Left cardiac atrium (tissue), 4 donors: ENCODE measurements at places on chromosomes 12 and 14.

DNA sequence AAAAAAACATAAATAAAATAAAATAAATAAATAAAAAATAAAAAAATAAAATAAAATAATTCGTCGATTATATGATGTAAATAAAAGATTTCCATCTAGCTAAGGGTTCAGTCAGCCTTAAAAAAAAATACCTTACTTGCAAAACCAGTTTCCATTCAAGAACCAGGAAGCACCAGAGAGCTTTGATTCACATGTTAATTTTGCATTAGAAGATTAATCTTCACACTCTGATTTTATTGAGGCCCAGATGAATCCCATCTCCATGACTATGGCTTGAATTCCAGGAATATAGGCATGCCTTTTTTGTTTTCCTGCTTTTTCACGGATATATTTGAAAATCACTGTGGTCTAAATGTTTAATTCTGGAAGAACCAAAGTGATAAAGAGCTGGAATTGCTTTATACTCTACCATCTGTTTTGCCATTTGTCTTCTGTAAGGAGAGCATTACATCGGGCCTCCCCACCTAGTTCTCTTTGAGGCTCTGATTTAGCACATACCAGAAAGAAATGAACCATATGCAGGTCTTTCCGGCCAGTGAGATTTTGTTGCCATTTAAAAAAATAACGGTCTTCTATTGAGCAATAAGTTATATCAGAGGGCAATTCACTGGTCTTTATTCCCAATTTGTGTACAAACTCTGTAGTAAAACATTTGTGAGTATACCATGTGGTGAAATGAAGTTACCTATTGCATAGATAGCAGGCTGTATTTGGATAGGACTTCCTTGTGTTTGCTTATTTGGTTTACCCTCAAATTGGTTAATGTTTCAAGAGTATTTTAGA, 175.5 kb downstream of the AEBP2 start:
- DNase-seq = no peak

GRCh38 chr14:70601162-70601561, 707 bp upstream of the MED6 start:
- no peak for DNase-seq

GRCh38 chr12:122006186-122006926, 15.3 kb upstream of the BCL7A start:
- DNase-seq = no peak

GRCh38 chr14:92280554-92281262, 42.3 kb upstream of the SLC24A4 start:
- DNase-seq = no peak

- DNase-seq = no peak
Measured at GRCh38 chr12:19597167-19598026, 158.1 kb downstream of the AEBP2 start.

- DNase-seq = no peak
Measured at GRCh38 chr14:88384718-88385117, 739 bp upstream of the SPATA7 start.

- DNase-seq = peak; percentile 73
Measured at GRCh38 chr12:48767047-48767446, 21.8 kb downstream of the ADCY6 start.

DNA sequence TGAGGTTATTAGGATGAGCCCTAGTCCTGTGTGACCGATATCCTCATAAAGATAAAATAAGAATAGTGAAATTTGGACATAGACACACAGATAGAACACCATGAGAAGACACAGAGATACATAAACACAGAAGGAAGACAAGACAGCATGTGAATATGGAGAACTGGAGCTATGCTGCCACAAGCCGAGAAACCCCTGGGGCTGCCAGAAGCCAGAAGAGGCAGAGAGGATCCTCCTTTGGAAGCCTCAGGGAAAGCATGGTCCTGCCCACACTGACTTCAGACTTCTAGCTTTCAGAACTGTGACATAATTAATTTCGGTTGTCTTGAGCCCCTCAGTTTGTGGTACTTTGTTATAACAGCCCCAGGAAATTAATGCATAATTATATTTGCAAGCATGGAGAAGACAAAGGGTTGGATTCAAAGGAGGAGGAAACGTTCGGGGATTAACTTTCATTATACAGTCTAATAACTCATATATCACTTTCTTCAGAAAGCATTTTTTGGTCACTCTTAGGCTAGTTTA, 1501.8 kb upstream of the FLRT2 start:
- DNase-seq = no peak

DNA sequence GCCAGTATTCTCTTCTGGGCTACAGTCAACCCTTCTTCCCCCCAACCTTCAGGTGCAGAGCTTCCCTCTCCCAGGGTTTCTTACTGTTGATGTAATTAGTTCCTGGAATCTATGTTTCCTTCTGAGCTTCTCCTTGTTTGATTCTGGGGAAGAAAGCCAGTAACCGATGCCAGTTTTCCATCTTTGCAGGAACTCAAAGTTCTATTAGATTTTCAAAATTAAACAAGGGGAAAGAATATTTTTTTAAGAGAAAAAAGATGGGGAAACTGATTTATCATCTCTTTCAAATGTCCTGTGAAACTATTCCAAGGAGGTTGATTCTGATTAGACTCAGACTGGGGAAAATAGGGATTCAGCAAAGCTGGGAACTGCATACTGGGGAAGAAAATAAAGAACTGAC, 17.9 kb upstream of the FAM234B start:
- DNase-seq = no peak

DNA sequence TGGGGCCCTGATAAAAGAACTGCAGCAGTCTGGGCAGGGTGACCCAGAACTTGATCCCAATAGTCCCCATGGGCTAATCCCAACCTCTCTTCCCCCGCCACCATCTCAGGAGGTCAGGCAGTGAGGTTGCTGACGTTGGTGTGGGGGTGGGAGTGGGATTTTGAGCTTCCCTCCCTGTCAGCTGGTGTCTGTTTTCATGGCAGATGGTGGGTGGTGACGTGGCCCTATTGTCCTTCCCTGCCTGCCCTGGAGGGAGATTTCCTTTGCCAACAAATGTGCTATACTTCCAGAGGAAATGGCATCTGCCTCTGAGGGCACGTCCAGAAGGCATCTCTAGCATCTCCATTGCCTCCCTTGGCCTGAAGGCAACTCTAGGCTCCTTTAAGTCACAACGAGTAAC, 37.7 kb downstream of the NEUROD4 start:
- no peak for DNase-seq

DNA sequence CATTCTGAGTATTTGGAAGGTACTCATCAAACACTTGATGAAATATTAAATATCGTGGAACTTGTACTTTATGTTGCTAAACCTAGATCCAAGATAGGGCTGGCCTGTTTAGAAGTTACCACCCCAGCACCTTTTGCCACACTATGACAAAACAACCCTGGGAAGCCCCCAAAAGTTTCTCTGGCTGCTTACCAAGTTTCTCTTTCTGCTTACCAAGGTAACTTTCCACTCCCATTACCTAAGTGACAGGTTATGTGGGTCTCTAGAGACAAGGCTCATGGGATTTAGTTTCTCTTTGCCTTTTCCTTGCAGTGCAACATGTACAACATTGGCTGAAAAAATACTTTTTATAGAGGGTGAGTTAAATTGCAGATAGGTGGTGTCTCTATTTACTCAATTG, 28.9 kb upstream of the PPM1A start:
- DNase-seq = no peak

GRCh38 chr12:127422935-127423566, 843.9 kb upstream of the TMEM132C start:
- DNase-seq = no peak

GRCh38 chr14:50937325-50937724, 7.0 kb downstream of the PYGL start:
- DNase-seq = no peak

- DNase-seq = no peak
Measured at GRCh38 chr12:105980533-105980932, 158.2 kb downstream of the NUAK1 start.

DNA sequence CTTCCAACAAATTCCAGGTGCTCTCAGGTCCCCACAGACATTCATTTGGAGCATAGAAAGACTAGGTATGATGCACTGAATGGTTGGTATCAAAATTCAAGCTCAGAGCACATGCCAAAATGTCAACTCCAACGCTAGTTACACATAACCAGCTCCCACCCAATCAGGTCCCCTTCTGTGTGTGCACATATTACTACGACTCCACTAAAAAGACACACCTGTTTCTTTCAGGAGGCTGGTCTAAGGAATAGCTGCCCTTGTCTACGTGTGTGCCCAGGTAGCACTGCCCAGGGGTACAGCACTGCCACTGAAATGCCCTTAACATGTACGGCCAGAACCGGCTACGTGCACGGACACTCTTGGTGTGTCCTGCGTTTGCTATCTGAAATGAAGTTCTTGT, 138.1 kb downstream of the KCNK10 start:
- no peak for DNase-seq

GRCh38 chr12:60172266-60173211, 576.7 kb downstream of the SLC16A7 start:
- DNase-seq = no peak

GRCh38 chr12:121765573-121765972, 27.9 kb downstream of the RHOF start:
- no peak for DNase-seq

DNA sequence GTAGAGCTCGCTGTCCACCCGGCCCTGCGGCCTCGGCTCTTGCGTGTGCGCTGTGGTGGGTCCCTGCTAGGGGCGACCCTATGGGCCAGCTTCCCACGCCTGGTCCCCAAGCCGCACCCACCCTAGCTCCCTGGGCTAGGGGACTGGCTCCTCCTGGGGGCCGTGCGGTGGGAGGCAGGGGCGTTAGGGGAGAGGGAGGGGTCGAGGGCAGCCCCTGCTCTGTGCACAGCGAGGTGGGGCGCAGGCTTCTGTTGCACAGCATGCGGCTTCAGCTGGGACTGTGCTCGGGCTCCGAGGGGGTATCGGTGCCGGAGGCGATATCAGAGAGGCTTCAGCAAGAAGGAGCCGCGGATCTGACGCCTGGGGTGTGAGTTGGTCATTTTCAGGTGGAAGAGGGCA, 86.1 kb downstream of the ALG10 start:
- no peak for DNase-seq

DNA sequence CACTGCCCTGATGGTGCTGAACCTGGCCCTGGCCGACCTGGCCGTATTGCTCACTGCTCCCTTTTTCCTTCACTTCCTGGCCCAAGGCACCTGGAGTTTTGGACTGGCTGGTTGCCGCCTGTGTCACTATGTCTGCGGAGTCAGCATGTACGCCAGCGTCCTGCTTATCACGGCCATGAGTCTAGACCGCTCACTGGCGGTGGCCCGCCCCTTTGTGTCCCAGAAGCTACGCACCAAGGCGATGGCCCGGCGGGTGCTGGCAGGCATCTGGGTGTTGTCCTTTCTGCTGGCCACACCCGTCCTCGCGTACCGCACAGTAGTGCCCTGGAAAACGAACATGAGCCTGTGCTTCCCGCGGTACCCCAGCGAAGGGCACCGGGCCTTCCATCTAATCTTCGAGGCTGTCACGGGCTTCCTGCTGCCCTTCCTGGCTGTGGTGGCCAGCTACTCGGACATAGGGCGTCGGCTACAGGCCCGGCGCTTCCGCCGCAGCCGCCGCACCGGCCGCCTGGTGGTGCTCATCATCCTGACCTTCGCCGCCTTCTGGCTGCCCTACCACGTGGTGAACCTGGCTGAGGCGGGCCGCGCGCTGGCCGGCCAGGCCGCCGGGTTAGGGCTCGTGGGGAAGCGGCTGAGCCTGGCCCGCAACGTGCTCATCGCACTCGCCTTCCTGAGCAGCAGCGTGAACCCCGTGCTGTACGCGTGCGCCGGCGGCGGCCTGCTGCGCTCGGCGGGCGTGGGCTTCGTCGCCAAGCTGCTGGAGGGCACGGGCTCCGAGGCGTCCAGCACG, 4.7 kb downstream of the LTB4R start:
- peak; percentile 78 for DNase-seq

DNA sequence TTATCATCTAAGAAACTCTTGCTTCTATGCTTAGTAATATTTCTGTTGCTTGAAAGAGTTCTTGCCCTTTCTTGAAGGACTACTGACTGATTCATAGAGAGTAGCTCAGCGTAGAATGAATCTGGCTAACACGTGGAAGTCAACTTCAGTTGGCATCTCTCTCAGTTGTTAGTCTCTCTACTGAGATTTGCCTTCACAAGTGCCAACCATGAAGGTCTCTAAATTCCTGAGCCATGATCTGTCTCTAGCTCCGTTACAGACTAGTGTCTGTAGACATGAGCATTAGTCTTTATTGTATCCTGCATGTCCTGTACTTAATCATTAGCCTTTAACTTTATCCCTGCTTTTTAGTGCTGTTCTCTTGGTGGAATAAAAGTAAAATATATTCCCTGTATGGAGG, 19.1 kb upstream of the ALX1 start:
- no peak for DNase-seq

- no peak for DNase-seq
Measured at GRCh38 chr12:114835031-114835430, 151.1 kb upstream of the TBX3 start.

DNA sequence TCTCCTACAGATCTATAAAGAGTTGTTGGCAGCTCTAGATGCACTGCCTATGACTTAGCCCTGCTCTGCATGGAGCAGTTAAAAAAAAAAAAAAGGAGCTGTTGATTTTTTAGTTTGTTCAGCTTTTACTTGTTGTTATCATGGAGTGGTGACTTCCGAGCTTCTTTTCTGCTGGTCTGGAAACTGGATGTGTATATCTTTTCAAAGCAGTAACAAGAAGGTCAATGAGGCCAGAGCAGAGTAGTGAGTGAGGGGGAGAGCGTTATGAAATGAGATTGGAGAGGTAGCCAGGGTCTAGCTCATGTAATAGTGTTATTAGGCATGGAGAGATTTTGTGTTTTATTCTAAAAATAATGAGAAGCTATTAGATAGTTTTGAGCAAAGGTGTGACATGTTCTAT, 13.2 kb upstream of the TUBA1B start:
- no peak for DNase-seq

GRCh38 chr12:53660041-53660440, 15.8 kb downstream of the ATP5MC2 start:
- DNase-seq = peak; percentile 40

- no peak for DNase-seq
Measured at GRCh38 chr12:12366701-12367481, 10.0 kb downstream of the BORCS5 start.

- no peak for DNase-seq
Measured at GRCh38 chr14:29684926-29685325, 242.7 kb downstream of the PRKD1 start.

- no peak for DNase-seq
Measured at GRCh38 chr12:50533971-50534370, 29.2 kb downstream of the DIP2B start.

DNA sequence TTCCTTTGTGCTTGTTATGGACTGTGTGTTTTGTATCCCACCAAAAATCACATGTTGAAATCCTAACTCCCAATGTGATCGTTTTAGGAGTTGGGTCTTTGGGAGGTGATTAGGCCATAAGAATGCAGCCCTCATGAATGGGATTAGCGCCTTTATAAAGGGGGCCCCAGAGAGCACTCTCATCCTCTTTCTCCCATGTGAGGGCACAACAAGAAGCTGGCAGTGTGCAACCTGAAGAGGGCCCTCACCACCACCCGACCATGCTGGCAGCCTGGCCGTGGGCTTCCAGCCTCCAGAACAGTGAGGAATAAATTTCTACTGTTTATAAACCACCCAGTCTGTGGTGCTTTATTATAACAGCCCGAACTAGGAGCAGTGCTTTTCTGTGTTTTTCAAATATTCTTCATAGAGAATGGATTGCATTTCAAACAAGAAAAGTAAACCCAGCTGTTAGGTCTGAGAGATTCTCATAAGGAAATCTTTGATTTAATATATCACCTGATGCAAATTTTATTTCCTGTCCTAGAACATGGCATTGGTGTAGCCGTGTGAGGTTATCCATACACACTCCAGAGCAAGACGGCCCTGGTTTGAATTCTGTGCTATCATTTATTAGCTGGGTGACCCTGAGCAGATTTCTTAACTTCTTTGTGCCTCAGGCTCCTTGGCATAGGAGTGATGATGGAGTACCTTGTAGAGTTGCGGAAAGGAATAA, 27.8 kb downstream of the HSPB8 start:
- no peak for DNase-seq
